ENCODE measurements at places on chromosomes 6 and 20.

- no peak for DNase-seq
Observed at GRCh38 chr20:49823152-49823847, 10.7 kb downstream of the SLC9A8 start.

DNA sequence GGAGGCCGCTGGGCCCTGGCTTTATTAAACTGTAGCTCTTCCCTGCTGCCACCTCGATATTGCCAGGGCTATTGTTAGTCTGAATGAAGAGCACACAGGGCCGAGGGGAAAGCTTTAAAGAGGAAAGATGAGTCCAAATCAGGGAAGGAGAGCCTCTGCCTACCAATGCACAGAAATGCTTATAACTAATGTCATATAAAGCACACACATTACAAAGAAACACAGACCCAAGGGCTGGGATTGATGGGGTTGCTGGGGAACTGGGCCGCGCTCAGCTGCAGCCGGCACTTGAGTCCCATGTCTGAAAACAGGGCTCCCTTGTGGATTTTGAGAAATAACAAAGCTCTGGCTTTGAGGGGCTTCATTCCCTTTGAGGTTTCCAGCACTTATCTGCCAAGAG, 232.6 kb downstream of the CD83 start:
- DNase-seq: no peak

DNA sequence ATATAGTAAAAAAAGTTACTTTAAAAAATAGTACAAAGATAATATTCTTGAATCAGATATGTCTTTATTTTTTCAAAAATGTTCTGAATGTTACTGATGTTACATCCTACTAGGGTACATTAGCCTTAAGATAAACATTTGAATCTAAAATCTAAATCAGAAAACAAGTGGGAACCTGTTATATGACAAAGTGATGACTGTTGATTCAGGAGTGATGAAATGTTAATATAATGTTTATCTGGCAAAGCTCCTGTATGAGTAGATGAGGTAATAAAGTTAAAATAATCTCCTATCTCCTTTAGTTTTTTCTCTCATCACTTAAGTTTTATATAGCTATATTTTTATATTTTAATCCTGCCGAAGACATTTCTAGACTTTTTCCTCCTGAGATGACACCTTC, 4.2 kb downstream of the DOP1A start:
- DNase-seq: no peak

DNA sequence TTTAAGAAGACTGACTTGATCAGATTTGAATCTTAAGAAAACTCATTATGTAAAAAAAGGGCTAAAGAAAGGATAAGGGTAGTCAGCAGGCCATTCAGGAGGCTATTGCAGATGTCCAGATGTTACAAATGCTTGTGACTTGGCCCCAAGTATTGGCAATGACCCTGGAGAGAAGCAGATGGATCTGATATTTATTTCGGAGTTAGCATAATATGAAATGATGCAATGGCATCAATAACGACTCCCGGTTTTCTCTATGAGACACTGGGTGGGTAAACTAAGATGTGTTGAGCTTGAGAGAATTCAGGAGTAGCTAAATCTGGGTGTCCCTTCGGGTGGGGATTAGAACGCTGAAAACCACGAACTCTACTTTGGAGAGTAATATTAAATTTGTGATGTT, 149.7 kb downstream of the LAMA2 start:
- no peak for DNase-seq

GRCh38 chr6:112501705-112502104, 154.6 kb downstream of the RFPL4B start:
- DNase-seq: no peak

All from SHP77 (cell line).